ENCODE measurements at places on chromosomes 7 and 10. TPM values are rescaled to one million over a fixed set of nuclear protein-coding genes. Genes with fewer than 3 reads are reported as not detected.

DNA sequence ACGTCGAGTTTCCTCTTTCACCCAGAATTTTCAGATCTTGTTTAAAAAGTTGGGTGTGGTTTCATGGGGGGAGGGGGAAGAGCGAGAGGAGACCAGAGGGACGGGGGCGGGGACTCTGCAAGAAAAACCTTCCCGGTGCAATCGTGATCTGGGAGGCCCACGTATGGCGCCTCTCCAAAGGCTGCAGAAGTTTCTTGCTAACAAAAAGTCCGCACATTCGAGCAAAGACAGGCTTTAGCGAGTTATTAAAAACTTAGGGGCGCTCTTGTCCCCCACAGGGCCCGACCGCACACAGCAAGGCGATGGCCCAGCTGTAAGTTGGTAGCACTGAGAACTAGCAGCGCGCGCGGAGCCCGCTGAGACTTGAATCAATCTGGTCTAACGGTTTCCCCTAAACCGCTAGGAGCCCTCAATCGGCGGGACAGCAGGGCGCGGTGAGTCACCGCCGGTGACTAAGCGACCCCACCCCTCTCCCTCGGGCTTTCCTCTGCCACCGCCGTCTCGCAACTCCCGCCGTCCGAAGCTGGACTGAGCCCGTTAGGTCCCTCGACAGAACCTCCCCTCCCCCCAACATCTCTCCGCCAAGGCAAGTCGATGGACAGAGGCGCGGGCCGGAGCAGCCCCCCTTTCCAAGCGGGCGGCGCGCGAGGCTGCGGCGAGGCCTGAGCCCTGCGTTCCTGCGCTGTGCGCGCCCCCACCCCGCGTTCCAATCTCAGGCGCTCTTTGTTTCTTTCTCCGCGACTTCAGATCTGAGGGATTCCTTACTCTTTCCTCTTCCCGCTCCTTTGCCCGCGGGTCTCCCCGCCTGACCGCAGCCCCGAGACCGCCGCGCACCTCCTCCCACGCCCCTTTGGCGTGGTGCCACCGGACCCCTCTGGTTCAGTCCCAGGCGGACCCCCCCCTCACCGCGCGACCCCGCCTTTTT is at the start of gene VIM:
VIM (plus strand) TSS at position 151 of the 925 bp plus-strand sequence. CDS start 1,182 bp downstream, outside the sequence.
- H3K27ac ChIP-seq = peak within 1 kb of the TSS; percentile 99
- DNase-seq = peak; percentile 97
- peaks cover 6% of the 10 kb centered on the region for H3K36me3 ChIP-seq
- peaks cover 46% of the 10 kb centered on the region for H3K4me1 ChIP-seq
- peaks cover 5% of the 10 kb centered on the region for H3K27me3 ChIP-seq

DNA sequence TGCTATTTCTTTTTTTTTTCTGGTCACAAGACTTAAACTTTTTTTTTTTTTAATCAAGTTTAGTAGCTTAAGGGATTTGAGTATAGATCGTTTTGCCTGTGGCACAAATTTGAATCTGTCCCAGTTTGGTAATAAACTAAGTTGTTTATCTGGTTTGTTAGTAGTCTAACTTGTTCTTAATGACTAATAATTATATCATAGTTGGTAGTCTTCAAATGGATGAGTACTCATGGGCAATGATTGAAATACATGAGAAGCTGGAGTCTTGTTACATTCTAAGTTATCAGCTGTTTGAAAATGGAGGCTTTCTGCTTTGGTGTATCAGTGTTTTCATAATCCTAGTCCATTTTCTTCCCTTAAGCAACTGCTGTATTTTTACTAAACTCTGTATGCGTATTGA is 12.3 kb downstream of the BTAF1 start:
- no peaks in the 10 kb centered on the region for H3K27me3 ChIP-seq
- peaks cover 29% of the 10 kb centered on the region for H3K4me1 ChIP-seq
- H3K36me3 ChIP-seq = peaks cover 20% of the 10 kb centered on the region

DNA sequence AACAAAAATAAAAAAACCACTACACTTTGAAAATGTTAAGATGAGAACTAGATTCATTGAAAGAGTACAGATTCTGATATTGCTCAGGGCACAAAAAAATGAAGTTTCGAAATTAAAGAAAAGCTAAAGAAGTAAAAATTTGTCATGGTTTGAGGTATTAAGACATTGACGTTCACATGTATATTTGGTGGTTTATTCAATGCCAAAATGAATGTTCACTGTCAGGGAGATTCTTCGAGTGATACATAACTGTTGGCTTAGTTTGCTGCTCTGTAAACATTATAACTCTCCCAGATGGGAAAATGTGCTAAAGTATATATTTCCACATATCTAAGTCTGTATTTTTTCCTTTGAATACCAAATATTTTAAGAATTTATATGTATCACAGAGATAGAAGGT is 345.0 kb downstream of the SEMA3D start:
- H3K4me3 ChIP-seq = no peak overlapping the region
- no peaks in the 10 kb centered on the region for H3K27me3 ChIP-seq
- H3K27ac ChIP-seq = no peak overlapping the region
- H3K36me3 ChIP-seq = no peaks in the 10 kb centered on the region

- no peak overlapping the region for H3K4me3 ChIP-seq
- peaks cover 4% of the 10 kb centered on the region for H3K4me1 ChIP-seq
- no peak for DNase-seq
- no peaks in the 10 kb centered on the region for H3K27me3 ChIP-seq
- H3K27ac ChIP-seq = no peak overlapping the region
Observed at GRCh38 chr10:61135276-61135721, 191.3 kb upstream of the RHOBTB1 start.

- H3K4me3 ChIP-seq = no peak overlapping the region
- no peak overlapping the region for H3K27ac ChIP-seq
Observed at GRCh38 chr10:5536486-5537081, 11.8 kb downstream of the CALML3 start.

DNA sequence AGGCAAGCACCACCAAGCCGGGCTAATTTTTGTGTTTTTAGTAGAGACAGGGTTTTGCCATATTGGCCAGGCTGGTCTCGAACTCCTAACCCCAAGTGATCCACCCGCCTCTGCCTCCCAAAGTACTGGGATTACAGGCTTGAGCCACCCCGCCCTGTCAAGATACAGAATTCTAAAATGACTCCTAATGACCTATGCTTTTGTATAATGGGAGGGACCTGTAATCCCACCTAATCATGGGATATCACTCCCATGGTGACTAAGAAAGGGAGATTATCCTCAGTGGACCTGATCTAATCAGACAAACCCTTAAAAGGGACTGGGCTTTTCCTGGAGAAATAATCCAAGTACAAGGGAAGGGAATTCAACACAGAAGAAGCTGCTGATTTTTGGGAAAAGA is 28.8 kb downstream of the SAMD8 start:
- peaks cover 29% of the 10 kb centered on the region for H3K4me1 ChIP-seq
- no peak overlapping the region for H3K27ac ChIP-seq
- H3K36me3 ChIP-seq = no peaks in the 10 kb centered on the region
- DNase-seq = no peak

DNA sequence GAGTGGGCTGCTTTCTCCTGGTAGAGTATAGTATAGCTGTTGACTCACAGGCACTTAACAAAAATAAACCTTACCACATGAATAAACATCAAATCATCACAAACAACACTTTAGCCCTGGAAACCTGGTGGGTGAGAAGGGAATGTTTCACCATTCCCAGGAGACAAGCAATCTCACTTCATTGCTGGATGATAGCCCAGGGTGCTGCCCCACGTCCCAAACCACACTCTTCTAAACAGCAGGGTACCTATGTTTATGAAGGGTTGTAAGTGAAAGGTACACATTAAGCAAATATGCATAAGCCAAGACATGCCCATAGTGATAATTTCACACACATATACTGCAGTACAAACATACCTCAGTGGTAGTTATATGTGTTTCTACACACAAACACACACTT is 276.2 kb downstream of the FGFR2 start:
- no peak for DNase-seq
- no peaks in the 10 kb centered on the region for H3K36me3 ChIP-seq
- no peak overlapping the region for H3K27ac ChIP-seq
- no peak overlapping the region for H3K4me3 ChIP-seq
- H3K27me3 ChIP-seq = no peaks in the 10 kb centered on the region

Gene AASS
- 16.1 TPM for total RNA-seq

Gene NHLRC2
- 35.3 TPM for total RNA-seq

Gene LRGUK
- total RNA-seq = 0.89 TPM

All from suprapubic skin (tissue), 4 donors.